ENCODE measurements at places on chromosomes 13 and 19. TPM values are rescaled to one million over a fixed set of nuclear protein-coding genes. Genes with fewer than 3 reads are reported as not detected.

TIMM50 gene
- total RNA-seq: 70.7 TPM

DNA sequence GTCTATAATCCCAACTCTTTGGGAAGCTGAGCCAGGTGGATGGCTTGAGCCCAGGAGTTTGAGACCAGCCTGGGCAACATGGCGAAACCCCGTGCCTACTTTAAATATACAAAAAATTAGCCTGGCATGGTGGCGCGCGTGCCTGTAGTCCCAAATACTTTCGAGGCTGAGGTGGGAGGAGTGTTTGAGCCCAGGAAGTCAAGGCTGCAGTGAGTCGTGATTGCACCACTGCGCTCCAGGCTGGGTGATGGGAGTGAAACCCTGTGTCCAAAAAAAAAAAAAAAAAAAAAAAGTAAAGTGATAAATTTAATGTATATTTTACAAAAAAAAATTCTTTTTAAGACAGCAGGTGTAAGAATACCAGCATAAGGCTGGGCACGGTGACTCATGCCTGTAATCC is 17.6 kb downstream of the TMEM38A start:
- no peaks in the 10 kb centered on the region for H3K27me3 ChIP-seq
- peaks cover 20% of the 10 kb centered on the region for H3K36me3 ChIP-seq
- H3K4me1 ChIP-seq: no peaks in the 10 kb centered on the region
- no peak for DNase-seq

DNA sequence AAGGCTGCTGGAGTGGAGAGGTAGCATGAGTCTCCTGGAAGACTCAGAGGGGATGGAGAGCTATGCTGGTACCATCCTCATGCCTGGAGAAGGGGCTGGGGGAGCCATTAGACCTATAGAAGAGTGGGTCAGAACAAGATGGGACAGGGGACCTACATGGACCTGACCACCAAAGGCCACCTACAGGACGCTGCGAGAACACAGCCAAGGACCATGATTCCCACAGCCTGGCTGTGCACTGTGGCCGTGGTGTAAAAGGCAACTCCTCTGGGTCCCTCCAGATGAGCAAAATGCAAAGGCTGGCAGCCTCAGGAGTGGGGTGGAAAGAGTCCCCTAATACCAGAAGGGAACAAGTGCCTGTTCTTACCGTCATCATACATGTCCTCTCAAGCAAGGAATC is 216.2 kb downstream of the SLC7A1 start:
- no peak overlapping the region for H3K27ac ChIP-seq
- DNase-seq: no peak
- H3K36me3 ChIP-seq: no peaks in the 10 kb centered on the region
- peaks cover 4% of the 10 kb centered on the region for H3K27me3 ChIP-seq
- H3K4me1 ChIP-seq: no peaks in the 10 kb centered on the region
- no peak overlapping the region for H3K4me3 ChIP-seq

DNA sequence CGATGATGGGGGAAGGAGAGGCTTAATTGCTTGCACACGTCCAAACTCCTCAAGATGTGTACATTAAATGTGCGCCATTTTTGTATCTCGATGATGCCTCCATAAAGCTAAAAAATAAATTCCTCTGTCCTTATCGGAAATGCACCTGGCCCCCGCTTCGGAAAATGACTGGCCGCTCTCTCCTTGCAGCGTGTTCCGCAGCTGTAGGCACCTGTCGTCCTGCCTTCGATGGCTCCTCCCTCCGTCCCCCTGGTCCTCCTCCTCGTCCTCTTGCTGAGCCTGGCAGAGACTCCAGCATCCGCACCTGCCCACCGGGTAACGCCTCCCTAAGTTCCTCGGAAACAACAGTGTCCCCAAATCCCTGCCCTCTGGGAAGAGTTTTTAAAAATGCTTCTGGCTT is 1.1 kb downstream of the GALP start:
- no peaks in the 10 kb centered on the region for H3K4me1 ChIP-seq
- H3K27ac ChIP-seq: no peak overlapping the region
- H3K36me3 ChIP-seq: no peaks in the 10 kb centered on the region
- peaks cover 21% of the 10 kb centered on the region for H3K27me3 ChIP-seq
- H3K4me3 ChIP-seq: no peak overlapping the region
- no peak for DNase-seq

GRCh38 chr19:17570791-17571190 is 15.3 kb downstream of the COLGALT1 start:
- DNase-seq: no peak
- H3K4me1 ChIP-seq: no peaks in the 10 kb centered on the region
- H3K4me3 ChIP-seq: no peak overlapping the region
- H3K36me3 ChIP-seq: peaks cover 25% of the 10 kb centered on the region

All from mesothelial cell of epicardium (in vitro differentiated cells).